ENCODE measurements at places on chromosomes 16 and 17.
A peak's percentile ranks its signal among the peaks of the same experiment; 100 is the strongest.

DNA sequence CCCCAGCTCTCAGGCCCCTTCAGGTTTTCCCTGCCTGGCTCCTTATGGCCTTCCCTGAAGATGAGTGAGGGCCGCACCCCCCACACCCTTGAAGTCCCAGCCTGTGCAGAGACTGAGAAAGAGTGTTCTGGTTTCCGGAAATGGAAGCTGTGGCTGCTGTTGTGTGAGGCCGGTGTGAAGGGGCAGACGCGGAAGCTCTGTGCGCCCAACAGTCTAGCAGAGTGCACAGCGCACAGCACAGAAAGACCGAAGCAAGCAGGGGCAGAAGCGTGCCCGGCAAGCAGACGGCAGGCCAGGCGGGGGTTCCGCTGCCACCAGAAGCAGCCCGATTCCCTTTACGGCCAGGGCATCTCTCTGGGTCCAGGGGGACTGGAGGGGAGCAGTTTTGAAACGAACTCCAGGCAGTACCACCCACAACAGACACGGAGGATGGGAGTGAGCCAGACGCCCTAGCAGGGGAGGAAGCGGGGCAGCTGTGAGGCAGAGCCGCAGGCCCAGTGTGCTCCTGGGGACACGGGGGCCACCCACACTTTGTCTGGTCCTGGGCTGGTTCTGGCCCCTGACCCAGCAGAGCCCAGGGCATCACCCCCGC is 16.7 kb downstream of the TPSG1 start:
- no peak for DNase-seq

DNA sequence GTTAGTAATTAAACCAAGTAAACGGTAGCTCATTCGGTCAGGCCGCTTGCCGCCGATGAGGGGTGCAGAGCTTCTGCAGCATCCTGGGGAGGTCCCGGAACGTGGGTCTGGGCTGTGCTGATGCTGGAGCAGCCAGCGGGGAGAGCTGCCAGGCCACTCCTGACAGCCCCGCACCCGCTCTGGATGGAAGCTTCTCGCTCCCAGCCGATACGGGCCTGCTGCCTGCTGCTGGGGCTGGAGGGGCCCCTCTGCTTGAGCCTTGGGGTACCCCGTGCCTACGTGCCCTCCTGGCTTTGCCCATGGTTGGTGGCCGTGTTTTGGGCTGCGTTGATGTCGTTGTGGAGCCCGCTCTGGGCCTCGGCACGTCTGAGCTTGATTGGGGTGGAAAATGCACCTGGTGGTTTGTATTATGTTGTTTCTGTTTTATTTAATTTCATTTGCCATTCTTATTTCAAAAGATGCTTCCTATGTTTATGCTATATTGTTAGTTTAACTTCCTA is 41.6 kb upstream of the ZNF750 start:
- no peak for DNase-seq

DNA sequence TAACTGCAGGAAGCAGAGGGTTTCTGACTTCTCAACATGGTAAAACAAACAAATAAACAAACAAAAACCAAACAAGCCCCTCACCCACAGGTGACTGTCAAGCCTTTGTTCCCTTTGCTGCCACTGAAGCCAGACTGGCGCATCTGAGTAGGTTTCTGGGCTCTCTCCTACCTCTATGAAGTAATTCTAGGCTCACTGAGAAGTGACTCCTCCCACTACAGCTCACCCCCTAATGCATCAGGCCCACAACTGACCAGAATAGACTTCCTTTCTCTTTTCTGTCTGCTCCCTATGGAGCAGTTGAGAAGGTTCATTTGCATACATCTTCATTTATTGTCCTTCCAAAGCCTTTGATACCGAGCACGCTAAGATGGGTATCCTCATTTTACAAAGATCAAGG is 77.0 kb upstream of the CCL2 start:
- no peak for DNase-seq

DNA sequence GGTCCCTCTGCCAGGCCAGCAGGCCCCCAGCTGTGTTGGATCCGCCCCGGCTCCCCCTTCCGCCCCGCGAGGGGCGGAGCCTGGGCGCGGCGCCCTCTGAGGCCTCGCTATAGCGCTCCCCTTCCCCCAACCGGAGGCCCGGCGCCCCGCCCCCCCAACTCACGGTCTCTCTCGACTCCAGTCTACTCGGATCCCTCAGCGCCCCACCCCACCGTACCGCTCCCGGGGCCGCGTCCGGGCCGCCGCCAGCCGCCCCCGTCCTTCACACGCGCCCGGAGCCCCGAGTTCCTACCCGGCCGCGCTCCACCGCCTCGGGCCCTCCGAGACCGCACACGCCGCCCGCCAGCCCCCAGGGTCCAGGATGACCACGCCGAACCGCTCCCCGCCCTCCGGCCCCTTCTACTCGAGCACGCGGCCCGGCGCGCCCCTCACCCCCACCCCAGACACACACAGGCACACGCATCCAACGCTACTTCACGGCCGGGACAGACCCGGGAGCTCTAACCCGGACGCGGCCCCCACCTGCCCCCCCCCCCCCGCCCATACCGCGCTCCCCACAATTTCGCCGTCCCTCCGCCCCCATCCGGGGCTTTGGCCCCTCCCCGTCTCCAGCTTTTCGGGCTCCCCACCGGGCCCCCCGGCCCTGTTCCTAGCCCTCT is 1.4 kb downstream of the PHF23 start:
- peak; percentile 65 for DNase-seq

DNA sequence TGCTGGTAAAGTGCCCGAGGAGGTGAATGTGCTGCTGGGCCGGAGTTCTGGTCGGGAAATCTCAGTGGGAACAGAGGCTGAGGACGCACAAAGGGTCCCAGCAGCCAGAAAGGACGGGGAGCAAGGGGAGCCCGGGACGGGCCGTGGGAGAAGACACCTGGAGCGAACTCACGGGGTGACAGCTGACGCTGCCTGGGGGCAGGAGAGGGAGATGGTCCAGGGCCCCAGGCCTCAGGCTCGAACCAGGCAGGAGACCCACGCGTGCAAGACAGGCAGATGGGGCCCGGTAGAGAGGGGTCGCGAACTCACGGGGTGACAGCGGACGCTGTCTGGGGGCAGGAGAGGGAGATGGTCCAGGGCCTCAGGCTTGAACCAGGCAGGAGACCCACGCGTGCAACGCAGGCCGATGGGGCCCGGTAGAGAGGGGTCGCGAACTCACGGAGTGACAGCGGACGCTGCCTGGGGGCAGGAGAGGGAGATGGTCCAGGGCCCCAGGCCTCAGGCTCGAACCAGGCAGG is 72.9 kb downstream of the METRNL start:
- DNase-seq: no peak

GRCh38 chr17:6011206-6011605 is 59.0 kb upstream of the WSCD1 start:
- no peak for DNase-seq

GRCh38 chr16:75854152-75854551 is 127.9 kb upstream of the CPHXL start:
- no peak for DNase-seq
